ENCODE measurements at places on chromosomes 4 and X.

DNA sequence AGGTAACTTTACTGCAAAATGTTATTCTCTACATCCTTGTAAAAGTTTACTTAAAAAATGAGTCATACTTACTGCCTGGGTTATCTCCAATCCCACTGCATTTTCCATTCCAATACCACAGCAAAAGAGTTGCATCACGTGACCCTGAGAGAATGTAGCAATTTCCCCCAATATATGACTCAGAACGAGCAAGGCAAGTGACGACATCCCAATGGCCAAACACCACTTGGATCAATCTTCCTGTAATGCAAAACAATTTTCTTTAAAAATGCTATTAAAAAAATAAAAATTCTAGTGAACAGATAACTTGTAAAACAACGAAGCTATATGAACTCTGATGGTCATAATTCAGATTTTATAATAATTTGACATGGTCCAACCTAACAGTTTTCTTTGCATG lies 224.3 kb downstream of the DCLK2 start:
- H3K27ac ChIP-seq: no peak overlapping the region
- H3K27me3 ChIP-seq: no peaks in the 10 kb centered on the region
- no peaks in the 10 kb centered on the region for H3K4me1 ChIP-seq
- H3K4me3 ChIP-seq: no peak overlapping the region
- no peak for DNase-seq

- no peaks in the 10 kb centered on the region for H3K4me1 ChIP-seq
- no peak for DNase-seq
- H3K4me3 ChIP-seq: no peak overlapping the region
- no peaks in the 10 kb centered on the region for H3K27me3 ChIP-seq
These were observed 183.3 kb downstream of the ZIC3 start for GRCh38 chrX:137749246-137749645.

- H3K27ac ChIP-seq: no peak overlapping the region
- H3K4me3 ChIP-seq: no peak overlapping the region
- no peaks in the 10 kb centered on the region for H3K36me3 ChIP-seq
- no peaks in the 10 kb centered on the region for H3K27me3 ChIP-seq
- H3K4me1 ChIP-seq: no peaks in the 10 kb centered on the region
These were observed 134.3 kb downstream of the BMPR1B start for GRCh38 chr4:94892051-94892450.

DNA sequence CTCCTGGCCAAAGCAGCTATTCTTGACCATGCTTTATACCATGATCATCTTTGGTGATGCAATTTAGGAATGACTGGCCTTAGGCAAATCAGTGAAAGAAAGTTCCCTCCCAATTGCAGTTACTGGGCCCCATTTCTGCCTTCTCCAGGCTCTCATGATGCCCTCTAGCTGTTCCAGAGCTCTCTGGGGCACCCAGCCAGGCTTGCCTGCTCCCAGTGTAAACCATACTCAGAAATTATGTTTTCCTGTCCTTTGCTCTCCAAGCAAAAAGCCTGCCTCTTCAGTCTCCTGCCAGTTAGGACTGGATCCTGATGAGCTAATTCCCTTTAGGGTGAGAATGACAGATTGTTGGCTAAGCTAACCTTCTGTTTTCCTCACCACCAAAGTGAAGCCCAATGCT lies 85.3 kb upstream of the RBPJ start:
- no peaks in the 10 kb centered on the region for H3K36me3 ChIP-seq
- H3K4me3 ChIP-seq: no peak overlapping the region
- peaks cover 10% of the 10 kb centered on the region for H3K4me1 ChIP-seq
- no peak overlapping the region for H3K27ac ChIP-seq
- no peaks in the 10 kb centered on the region for H3K27me3 ChIP-seq

DNA sequence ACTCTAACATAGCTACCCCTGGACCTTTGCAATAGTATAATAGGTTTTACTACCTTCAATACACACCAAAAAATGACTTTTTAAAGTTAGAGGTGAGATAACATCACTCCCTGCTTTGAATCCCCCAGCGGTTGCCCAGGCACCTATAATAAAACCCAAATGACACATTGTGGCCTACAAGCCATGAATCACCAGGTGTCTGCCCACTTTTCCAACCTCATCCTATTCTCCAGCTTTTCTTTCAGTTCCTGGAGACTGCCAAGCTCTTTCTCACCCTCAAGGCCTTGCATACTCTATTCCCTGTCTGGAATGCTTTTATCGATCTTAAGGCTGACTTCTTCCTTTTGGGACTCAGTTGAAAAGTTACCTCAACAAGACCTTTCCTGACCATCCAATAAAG lies 16.4 kb upstream of the PRSS48 start:
- peaks cover 50% of the 10 kb centered on the region for H3K4me1 ChIP-seq
- H3K27me3 ChIP-seq: no peaks in the 10 kb centered on the region

- peaks cover 23% of the 10 kb centered on the region for H3K4me1 ChIP-seq
- DNase-seq: no peak
- H3K27ac ChIP-seq: no peak overlapping the region
- H3K4me3 ChIP-seq: no peak overlapping the region
- H3K36me3 ChIP-seq: no peaks in the 10 kb centered on the region
These were observed 41.4 kb upstream of the RASSF6 start for GRCh38 chr4:73661646-73662119.

DNA sequence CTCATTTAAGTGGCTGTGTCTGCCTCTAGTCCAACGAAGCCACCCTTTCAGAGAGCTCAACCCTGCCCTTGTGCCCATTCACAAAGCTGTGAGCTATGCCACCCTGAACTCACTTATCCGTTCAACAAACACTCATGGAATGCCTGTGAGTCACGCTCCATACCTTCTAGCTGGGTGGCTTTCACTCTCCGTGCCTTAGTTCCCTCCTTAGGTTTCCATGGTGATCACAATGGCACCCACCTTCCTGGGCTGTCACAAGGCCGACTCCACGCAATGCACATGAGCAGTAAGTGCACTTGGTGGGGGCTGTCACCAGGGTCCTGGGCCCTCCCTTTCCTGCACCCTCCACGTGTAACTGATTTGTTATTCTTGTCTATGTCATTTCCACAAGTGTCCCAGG lies 37.2 kb upstream of the PPP2R2C start:
- no peak for DNase-seq
- H3K4me3 ChIP-seq: no peak overlapping the region
- no peak overlapping the region for H3K27ac ChIP-seq

DNA sequence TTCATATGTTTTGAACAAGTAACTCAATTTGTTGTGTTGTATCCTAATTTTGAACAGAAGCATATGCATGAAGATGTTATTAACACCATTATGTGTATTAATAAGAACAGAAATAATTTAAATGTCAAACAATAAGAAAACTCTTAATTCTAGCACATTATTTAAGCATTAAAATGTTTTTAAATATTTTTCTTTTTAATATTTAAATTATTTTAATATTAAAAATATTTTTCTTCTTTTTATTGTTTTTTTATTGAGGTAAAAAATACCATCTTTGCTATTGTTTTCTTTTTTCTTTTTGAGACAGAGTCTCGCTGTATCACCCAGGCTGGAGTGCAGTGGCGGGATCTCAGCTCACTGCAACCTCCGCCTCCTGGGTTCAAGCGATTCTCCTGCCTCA lies 441.0 kb upstream of the GALNT7 start:
- no peak overlapping the region for H3K27ac ChIP-seq
- H3K4me3 ChIP-seq: no peak overlapping the region
- no peaks in the 10 kb centered on the region for H3K36me3 ChIP-seq
- DNase-seq: no peak
- no peaks in the 10 kb centered on the region for H3K27me3 ChIP-seq

- H3K4me3 ChIP-seq: no peak overlapping the region
- H3K4me1 ChIP-seq: no peaks in the 10 kb centered on the region
- no peaks in the 10 kb centered on the region for H3K27me3 ChIP-seq
- H3K27ac ChIP-seq: no peak overlapping the region
These were observed 237.6 kb downstream of the FSTL5 start for GRCh38 chr4:161926033-161926828.

Measured in heart right ventricle (tissue), 16 donors.